Effector CD4-positive, alpha-beta T cell (primary cell): ENCODE measurements at places on chromosomes 7 and 10.
A peak's percentile ranks its signal among the peaks of the same experiment; 100 is the strongest.

DNA sequence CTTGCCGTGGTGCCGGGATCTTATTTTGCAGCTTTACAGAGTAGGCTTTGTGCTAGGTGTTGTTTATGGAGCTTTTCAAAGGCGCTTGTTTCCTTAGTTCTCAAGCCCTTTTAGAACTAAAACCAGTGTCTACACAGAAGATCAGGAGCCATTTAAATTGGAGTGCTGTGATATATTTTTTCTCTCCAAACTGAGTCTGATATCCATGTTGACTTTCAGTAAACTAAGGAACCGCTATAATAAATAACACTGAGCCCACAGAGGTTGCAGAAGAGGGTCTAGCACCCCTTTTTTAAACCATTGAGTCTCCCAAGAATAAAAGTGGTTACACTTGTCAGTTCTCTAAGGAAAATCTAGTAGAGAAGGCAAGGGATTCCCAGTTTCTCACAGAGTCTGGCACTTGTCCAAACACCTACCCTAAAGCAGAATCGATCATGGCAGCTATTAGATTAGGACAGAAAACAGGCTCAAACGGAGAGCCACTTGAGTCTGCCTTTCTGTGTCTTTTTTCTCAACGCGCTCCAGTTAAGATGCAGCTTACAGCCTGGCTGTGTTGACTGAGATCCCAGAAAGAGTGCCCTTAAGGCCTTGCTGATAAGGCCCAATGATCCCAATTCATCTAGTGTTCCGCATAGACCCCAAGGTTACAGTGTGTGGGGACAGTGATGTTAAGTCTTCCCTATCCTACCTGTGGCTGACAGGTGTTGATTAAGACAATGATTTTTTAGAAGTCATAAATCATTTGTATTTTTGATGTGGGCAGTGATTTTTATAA is 804 bp downstream of the TMEM106B start:
- no peak for DNase-seq

GRCh38 chr10:15180736-15181135 is 12.2 kb upstream of the NMT2 start:
- no peak for DNase-seq

DNA sequence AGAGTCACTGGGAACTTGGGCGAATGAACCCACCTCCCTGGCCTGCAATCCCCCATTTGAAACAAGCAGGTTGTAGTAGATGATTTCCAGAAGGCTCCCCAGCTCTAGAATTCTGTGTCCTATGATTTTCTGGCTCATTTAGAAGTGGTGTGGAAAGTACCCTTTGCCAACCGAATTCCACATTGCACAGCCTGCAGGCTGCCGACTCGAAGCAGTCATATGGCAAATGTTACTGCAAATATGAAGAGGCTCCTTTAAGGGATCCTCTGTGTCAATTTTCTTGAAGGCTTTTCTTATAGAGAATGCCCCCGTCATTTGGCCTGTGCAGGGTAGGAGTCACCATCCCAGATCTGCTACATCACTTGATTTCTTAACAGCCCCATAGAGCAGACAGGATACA is 5.6 kb downstream of the PODXL start:
- no peak for DNase-seq

DNA sequence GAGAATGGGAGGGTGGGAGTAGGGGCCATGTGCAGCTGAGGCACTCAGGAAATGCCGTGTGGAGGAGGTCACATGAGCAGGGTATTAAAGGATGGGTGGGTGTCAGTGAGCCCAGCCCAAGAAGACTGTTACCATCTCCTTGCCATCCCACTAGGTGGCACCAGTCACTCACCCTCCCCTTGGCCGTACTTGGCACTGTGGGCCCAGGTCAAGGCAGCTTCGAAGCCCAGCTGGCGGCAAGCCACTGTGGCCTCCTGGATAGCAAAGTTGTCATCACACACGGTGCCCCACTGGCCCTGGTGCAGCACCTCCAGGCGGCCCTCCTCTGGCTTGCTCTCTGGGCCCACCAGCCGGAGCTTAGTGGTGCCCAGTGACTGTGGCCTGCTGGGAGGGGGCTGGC is 5.4 kb downstream of the LOXL4 start:
- DNase-seq: no peak

DNA sequence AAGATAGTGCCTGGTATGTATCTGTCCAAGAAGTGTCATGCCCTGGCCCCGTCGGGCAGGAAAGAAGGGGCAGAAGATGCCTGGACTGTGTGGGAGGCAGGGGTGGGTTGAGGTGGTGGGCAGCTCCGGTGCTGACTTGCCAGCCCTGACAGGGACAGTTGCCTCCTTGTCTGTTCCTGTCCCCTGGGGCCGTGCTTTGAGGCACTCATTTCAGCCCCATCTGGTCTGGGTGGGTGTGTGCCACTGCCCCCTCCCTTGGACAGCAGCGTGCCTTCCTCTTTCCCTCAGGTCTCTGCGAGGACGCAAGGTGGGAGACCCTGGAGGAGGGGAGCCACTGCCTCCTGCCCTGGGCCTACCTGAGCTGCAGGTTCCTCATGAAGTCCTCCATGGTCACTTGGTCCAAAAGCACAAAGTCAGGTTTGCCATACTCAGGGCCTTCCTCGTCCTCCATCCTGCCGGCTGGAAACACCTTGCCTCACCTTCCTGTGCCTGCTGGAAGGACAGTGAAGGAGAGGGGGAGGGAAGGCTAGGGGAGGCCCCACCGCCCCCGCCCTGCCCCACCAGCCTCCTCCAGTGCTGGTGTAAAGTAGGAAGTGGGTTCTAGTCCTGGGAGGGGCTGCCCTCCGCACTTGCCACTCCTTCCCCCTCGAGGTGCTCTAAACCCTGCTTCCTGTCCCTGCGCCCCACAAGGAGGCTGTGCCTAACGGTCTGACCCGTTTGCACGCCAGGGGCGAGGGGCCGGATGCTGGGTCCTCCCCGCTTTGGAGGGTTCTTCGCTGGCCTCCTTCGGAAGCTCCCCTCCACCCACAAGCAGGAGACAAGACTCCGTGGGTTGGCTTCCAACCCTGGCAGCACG is at the start of gene MYO1G:
MYO1G (minus strand) TSS at position 505 of the 856 bp plus-strand sequence; CDS start at position 451, 54 bp downstream.
- DNase-seq: peak; percentile 74

DNA sequence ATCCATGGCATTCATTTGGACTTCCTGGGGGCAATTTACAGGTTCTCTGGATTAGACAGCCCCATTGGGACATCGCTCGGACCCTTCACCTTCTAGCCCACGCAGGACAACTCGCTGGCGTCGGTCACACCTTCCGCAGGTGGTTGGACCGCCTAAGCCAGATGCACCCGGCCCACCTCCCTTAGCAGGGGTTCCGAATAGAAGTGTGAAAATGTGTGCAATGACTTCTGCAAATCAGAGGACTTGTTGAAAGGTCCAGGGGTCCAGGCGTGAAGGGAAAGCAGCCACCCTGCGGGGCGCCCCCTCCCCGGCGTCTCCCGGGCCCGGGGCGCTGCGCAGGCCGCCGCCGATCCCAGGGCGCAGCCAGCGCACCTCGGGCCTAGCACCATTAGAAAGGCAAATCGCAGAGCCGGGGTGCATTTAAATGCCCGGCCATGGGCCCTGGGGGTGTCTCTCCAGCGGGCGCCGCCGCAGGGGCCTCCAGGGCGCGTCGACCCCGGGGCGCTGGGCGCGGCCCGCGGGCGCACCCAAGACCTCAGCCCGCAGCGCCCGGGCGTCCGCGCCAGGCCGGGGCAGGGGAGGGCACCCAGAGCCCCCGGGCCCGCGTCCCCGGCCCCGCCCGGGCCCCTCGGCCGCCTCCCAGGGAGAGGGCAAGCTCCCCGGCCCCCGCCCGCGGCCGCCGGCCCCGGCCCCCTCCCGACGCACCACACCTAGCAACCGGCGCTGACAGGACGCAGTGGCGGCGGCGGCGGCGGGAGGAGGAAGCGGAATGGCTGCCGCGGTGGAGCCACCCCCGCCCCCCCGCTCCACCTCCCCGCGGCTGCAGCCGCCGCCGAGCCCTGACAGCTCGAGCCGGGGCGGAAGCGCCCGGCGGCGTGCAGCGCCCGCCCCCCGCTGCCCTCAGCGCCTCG is 1.2 kb downstream of the JAZF1 start:
- peak; percentile 69 for DNase-seq

DNA sequence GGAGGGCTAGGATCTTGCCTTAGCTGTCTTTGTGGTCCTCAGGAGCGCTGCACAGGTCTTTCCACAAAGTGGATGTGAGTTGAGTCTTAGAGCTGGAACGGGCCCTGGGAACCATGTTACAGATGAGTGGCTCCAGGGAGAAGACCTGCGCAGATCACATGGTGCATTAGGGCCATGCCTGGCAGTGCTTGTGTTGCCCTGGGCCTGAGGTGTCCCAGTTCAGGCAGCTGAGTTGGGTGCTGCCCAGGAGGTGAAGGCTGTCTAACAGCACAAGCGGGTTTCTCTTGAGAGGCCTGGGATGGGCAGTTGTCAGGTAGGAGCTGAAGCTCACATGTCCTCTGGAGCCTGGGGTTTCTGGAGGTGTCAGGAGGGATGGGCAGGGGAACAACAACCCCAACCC is 33.7 kb upstream of the ANKRD2 start:
- DNase-seq: no peak

DNA sequence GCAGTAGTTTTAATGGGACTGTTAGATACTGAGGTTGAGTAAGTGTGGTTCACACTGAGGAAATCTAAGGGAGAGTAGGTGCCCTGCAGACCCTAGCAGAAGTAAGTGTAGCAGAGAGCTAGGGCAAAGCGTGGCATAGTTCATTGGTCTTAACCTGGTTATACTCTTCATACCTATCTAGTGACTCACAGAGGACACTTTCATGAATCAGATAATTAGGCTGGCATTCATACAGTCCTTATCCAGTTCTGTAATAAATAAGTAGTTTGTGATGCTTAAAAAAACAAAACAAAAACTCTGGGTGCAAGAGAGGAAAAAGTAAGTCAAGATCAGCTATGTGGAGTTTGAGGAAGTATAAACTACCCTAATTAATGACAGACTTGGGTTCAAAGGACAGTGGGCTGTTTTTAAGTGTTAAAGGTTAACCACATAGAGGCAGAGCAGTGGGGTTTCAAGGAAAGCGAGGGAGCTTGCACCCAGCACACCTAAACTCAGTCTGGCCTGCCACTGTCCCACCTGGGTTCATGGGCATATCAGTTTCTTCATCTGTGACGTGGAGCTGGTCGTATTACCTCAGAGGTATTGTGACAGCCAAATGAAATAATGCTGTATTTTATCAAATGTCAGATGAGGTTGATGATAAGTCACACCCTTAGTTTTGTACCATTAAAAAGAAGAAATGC is 27.1 kb downstream of the LMTK2 start:
- DNase-seq: no peak

DNA sequence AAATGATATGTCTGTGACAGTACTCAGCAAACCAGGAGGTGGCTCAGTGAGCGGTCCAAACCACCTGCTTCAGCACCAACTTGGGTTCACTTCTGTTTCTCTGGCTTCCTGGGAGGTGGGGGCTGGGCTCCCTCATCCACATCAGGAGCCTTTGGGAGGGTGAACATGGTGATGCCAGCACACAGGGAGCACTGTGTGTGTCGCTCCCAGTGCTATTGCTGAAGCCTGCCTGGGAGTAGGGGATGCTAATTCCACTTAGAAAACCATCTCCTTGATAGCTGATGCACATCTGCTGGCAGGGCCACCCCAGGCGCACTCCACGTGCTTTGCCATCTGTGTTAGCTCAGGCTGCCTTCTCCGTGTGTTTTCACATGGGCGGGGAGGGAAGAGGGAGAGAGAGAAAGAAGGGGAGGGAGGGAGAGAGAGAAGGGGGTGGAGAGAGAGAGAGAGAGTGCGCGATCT is 58.0 kb downstream of the RAMP3 start:
- no peak for DNase-seq

DNA sequence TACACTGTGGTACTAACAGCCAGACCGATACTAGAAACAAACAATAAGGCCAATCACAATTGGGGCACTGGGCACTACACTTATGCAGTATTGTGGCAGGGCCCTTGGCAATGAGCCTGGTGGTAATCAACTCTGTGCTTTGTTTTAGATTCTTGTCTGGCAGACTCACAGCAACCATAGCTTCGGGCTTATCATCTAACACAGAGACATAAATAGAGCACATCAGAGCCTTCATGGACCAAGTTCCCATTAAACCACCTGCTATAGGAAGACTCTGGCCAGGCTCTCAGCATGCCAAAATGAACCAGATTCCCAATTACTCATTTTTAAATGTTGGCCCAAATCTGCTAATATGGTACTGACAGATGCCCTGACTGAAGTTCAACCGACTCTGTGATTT is 218.6 kb downstream of the DGKI start:
- no peak for DNase-seq

DNA sequence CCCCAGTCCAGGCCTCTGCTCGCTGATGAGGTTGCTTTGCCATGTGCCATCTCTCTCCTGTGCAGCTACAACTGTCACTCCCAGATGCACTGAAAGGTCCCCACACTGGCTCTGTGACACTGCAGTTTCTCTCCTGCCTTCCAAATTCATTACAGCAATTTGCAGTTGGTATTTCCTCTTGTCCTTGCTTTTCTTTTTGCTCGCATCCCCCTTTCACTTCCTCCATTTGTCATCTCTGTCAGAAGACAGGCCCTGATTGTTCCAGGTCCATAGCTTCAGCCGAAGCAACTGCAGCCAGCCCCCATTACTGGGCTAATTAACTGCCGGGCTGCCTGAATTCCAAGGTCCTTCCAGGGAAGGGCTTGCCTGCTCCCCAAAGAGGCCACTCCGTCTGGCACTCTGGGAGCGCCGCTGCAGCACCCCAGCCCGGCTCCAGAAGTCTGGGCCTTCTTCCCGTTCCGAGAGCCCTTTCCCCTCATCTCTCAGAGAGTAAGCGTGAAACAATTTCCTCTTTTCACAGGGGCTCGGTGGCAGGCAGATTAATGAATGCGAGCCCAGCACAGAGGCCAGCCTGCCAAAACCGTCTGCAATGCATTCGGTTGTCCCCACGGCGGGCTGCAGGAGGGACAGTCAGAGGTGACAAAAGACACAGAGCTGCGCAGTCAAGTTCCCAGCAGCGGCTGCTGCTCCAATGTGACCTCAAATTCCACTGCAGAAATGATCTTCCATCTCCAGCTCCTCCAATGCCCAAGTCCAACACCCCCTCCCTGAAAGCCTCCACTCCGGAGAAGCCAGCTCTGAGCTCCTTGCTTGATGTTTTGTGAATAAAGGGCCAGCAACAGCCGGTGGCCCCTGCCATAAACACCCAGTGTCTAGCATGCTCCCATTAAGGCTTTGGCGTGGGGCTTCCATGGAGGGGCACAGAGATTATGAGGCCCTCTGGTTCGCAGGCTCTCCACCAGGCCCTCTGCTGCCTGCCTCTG is 279.4 kb upstream of the HABP2 start:
- no peak for DNase-seq

DNA sequence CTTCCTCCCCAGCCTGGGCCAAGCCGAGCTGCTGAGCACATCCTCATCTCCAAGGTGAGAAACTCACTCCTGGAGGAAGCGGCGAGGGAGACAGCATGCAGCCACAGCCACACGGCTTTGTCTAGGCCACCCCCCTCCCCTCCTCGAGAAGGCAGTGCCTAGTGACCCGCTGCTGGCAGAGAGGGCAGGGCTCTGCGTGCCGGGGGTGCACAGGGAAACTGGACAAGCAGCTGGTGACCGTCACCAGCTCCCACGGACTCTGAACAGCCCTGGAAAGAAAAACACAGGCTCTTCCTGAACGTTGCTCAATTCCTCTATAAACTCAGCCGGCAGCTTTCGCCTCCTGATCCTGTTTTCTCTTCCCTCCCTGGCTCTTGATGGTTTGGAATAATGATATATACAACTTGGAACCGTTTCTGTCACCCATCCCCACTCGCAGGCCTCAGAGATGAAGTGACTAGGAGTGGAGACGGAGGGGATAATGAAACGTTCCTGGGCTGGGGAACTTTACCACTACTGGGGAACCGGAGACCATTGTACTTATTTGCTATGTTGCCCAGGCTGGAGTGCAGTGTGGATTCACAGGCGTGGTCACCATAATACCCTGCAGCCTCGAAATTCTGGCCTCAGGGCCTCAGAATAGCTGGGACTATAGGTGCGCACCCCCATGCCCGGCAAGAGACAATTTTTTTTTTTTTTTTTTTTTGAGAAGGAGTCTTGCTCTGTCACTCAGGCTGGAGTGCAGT is 19.3 kb downstream of the PAPOLB start:
- DNase-seq: no peak
